ENCODE measurements at places on chromosomes 2 and 18.
A peak's percentile ranks its signal among the peaks of the same experiment; 100 is the strongest.

- no peak for DNase-seq
Observed at GRCh38 chr2:121709776-121710469, 26.8 kb downstream of the NIFK start.

GRCh38 chr18:3147935-3148554, 71.7 kb downstream of the MYOM1 start:
- DNase-seq = no peak

DNA sequence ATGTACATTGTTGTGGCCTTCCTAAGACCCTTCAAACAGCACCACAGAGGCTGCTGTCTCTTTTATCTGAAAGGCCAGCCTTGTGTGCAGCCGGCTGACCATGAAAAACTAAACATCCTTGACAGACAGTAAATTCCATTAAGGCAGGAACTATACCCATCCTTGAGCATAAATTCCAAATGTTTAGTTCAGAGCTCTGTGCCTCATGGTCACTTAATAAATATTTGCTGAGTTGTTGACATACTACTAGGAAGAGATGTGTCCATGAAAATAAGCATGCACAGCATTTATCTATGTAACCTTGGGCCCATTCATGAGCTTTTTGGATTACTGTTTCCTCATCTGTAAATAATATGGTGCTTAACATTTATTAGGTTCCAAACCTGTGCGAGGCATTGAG, 424.8 kb downstream of the HRH4 start:
- DNase-seq = no peak

DNA sequence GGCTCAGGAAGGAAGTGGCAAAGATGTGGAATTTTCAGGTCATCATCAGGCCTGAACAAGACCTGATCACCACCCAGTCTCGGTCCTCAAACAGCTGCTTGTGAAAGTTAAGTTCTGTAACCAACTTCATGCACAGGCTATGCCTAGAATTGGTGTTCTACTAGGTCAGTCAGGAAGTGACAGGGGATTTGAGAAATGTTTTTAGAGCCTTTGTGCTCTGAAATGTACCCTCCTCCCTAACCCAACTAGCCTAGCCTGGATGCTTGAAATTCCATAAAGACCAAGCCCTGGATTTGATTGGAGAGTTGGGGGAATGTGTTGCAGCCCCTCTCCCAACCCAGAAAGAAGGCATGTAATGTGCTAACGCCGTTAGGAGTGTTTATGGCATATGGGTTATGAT, 63.3 kb downstream of the TGOLN2 start:
- DNase-seq = no peak

GRCh38 chr2:13056259-13056843, 339.6 kb downstream of the TRIB2 start:
- DNase-seq = no peak

GRCh38 chr2:54676656-54677055, 46.8 kb upstream of the EML6 start:
- no peak for DNase-seq

DNA sequence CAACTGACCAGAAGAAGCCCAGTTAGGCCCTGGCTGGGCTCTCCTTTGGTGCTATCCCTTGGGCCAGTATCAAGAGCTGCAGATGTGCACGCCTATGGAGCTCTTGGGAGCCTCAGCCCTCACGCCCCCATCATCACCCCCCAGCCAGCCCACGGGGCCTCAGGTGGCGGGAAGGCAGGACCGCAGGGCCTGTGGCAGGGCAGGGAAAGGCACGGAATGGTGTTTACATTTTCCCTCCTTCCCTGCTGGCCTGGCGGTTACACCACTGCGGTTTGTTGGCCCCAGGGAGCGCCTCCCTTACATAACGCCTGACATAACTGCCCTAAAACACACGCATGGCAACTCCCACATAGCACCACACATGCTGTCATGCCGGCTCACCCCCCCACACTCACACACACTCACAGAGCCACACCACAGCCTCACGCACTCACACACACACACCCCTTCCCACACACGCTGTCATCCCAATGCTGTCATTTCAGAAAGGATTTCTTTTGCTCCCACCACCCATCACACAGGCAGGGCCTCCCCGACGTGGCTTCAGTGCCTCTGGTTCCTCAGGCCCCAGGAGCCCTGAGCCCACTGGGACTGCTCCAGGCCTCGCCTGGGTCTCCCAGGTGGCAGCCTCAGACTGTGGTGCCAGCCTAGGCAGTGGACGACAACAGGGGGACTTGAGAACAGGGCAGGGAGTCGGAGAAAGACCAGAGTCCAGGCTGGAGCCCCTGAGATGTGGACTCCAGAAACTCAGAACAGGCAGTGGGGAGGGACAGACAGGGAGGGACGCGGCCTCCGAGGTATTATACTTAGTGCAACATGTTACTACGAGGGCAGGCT, 15.7 kb downstream of the ZFP36L2 start:
- DNase-seq = peak; percentile 95

DNA sequence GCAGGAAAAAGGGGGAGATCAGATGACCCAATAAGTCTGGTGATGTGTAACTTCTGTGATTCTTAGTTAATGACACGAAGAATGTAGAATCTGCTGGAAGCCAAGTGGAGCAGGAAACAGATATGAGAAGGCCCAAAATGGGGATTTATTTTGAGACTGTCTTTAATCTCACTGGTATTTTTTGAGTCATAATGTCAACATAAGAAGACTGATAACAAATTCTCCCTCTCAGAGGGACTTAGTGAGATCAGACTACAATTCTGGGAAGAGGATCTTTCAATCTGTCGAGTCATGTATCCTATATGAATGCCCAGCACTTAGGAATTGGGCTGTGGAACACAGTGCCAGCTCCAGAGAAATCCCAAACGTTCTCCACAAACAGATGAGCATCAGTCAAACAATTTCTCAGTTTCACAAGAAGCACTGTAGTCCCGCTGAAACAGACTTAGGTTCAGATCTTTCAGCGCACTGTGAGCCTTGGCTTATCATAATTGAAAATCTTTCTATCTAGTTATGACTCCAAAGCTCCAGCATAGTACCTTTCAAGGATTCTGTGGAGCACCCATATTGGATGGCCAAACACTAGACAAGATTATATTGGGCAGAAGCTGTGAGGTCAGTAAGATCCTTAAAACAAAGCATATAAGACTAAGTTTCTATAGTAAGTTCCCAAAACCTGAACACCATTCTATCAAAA, 738.2 kb downstream of the LRP1B start:
- no peak for DNase-seq

DNA sequence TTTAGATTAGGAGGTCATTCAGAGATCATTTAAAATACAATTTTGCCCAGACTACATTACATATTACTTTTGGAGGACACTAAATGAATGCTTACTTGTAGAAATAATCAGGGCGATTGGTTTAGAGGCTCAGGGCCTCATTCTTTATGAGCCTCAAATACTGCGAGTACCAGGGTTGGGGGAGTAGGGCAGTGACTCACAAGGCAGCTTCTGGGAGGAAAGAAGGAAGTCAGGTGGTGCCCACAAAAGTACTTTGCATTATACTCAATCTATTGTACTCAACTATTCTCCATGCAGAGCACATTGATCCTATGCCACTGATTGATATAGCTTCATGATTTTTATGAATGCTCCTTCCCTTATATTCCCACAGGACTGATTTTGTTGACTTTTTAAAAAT, 166.9 kb downstream of the SOCS6 start:
- DNase-seq = peak; percentile 24

DNA sequence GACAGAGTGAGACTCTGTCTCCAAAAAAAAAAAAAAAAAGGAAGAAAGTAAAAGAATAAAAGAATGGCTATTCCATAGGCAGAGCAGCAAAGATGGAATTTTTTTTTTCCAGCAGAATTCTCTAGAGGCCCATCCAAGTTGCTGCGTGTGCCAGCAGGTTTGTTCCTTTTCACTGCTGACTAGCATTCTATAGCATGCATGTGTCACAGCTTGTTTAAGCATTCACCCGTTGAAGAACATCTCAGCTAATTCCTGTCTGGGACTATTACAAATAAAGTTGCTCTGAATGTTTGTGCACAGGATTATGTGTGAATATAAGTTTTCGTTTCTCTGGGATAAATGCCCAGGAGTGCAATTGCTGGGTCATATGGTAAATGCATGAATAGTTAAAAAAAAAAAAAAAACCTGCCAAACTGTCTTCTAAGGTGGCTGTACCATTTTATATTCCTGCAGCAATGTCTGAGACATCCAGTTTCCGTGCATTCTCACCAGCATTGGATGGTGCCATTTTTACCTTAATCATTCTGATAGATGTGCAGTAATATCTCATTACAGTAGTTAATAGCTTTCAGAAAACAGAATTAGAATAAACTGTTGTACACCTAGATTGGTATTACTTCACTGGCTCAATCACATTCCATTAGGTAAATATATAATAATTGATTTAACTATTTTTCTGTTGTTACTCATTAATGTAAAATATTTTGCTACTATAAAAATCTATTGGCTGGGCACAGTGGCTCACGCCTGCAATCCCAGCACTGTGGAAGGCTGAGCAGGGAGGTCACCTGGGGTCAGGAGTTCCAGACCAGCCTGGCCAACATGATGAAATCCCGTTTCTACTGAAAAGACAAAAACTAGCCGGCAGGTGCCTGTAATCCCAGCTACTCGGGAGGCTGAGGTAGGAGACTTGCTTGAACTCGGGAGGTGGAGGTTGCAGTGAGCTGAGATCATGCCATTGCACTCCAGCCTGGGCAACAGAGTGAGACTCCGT, 47.5 kb upstream of the ASAP2 start:
- DNase-seq = no peak

- no peak for DNase-seq
Observed at GRCh38 chr2:82968358-82968757, 1490.7 kb downstream of the SUCLG1 start.

- peak; percentile 40 for DNase-seq
Observed at GRCh38 chr2:119011162-119011909, 69.3 kb downstream of the MARCO start.

- DNase-seq = no peak
Observed at GRCh38 chr18:40608226-40608625, 1346.8 kb upstream of the PIK3C3 start.

GRCh38 chr2:15050483-15050882, 418.0 kb downstream of the LRATD1 start:
- no peak for DNase-seq

- DNase-seq = no peak
Observed at GRCh38 chr2:45685260-45685659, 33.8 kb downstream of the PRKCE start.

DNA sequence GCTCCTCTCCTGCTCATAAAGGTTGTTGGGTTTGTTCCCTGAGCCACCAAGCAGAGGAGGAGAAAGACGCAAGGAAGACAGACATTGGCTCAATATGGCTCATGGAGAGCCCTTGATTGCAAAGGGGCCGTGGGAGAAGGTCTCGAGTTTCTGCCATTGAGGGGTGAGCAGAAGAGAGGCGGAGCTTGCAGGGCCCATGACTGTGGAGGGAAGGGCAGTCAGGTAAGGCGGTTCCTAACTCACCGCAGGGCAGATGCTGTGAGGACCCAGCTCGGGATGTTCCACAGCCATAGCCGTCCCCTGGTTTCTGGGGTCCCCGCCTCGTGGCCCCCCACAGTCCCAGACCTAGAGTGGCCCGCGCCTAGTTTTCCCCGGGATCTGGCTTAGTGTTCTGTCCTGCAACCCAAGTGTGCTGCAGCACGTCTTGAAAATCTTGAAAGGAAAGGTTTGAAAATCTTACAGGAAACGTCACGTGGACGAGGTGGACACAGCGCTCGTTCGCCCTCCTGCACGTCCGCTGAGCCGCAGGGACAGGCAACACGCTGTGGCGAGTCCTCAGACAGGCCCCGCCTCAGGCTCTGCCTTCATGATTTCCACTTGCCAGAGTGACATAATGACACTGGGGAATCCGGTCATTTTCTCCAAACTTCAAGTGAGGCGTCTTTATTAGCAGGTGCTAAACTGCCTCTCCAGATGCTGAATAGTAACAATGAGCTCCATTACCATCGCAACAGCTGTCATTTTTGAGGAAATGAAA, 105.5 kb upstream of the HDAC4 start:
- DNase-seq = no peak

DNA sequence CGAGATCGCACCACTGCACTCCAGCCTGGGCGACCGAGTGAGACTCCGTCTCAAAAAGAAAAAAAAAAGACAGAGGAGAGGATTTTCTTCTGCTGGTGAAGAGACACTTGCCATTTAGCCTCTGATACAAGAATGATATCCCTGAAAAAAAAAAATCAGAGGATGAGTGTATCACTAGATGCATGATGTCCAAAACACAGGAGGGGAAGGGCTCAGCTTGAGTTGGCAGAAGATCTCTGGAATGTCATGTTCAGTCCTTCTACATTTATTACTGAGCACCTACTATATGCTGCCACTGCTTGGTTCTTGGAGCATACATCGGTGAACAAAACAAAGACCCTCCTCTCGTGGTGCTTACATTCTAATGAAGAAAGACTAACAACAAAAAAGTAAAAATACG, 10.9 kb upstream of the PKDCC start:
- no peak for DNase-seq

DNA sequence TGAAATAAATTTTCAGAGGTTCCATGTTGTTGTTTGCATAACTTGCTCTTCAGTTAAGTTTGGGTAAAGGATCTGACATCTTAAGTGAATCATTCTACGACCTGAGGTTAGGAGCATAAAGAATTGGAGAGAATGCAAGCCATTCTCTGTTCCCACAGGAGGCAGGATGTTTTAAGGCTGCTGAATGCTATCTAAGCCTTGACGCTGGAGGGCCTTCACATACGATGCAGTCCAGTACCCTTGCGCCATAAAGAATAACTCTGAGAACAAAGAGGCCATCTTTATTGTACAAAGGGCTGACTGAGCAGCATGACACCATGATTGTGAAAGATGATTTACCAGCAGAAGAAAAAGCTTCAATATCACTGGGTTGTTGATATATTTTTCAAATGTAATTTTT, 198.4 kb downstream of the NYAP2 start:
- no peak for DNase-seq

DNA sequence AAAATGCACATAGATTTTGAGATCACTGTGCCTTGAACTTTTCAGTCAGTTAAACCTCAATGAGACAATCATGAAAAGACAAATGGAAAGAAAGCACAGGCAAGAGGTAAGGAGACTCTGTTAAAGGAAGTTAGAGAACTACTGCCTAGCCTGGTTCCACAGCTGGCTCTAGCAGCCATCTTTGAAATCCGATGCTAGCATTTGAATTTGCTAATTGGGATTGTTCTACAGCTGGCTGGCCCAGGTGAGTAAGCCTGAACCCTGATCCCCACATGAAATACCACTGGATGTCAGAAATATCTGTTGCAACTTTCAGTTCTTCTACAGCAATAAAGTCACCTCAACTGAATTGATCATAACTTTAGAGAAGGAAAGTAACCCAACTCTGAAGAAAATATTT, 315.2 kb upstream of the CHAC2 start:
- DNase-seq = no peak

DNA sequence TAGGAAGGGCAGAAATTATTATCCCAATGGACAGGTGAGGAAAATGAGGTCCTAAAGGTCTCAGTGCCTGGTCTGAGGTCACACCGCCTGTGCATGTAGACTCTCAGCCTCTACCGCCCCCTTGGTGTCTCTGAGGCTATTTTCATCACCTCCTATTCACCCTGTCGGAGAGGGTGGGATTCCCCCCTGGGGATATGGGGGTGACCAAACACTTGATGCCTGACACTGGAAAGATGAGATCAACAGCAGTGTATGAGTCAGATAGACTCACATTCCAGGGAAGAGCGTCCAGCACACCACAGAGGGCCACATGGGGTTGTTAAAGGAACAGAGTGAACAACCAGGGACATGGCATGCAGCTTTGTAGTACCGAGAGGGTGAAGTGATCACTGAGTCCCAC, 199.7 kb downstream of the SMAD2 start:
- no peak for DNase-seq

- DNase-seq = no peak
Observed at GRCh38 chr2:224039770-224040440, 819 bp upstream of the SERPINE2 start.

All from inflammatory macrophage (primary cell).